ENCODE measurements at places on chromosomes 3 and 15.

DNA sequence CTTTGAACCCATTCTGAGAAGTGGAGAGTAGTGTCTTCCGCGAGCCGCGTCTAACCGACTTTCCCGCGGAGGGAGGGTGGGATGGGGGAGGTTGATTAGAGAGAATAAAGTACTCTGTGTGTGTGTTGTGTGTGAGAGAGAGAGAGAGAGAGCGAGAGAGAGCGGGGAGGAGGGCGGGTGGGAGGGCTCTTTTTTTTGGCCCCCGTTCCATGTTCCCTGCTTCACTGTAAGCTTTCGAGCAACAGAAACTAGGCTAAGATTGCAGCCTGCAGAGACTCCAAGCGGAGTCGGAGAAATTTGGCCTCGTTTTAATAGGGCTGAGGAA, 1.6 kb upstream of the MEIS2 start:
- DNase-seq: no peak

- DNase-seq: no peak
These were observed 159.2 kb upstream of the PPP2R3A start for GRCh38 chr3:135806317-135806716.

- no peak for DNase-seq
These were observed 101.2 kb downstream of the SMAD6 start for GRCh38 chr15:66803182-66803729.

DNA sequence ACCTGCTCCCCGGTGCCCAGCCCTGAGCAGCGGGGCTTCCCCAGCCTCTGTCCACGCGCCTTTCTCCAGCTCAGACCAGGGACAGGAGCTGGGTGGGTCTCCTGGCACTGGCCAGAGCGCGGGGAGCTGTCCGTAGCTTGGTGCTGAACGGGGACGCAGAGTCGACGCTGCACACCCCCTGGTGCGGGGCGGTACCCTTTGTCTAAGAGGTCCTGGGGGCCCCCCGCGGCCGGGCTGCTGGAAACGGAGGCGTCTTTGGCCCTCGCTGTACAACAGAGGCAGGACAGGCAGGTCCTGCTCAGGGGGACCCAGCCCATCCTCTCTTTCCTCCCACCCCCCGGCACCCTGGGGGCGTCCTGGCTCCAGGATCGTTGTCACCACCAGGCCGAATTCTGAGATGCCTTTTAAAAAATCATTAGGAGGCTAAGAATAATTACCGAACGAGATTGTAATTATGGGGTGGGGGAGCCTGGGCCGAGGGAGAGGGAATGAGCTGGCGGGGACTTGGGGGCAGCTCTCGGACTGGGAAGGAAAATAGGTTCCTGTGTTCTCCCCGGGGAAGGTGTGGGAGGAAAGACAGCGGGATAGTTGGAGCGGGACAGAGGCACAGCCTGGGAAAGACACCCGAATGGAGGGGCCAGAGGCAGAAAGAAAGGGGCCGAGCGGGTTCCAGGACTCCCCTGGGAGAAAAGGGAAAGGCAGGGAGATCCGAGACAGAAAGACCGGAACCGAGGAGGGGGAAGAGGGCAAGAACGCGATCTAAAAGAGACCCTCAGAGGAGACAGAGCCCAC, 4.1 kb upstream of the SKOR1 start:
- DNase-seq: no peak
